Lower leg skin (tissue), 4 donors: ENCODE measurements at places on chromosomes 5 and 9.

GRCh38 chr9:83570359-83570758 is 32.2 kb upstream of the FRMD3 start:
- no peak for DNase-seq

GRCh38 chr9:20606652-20607051 is 15.6 kb downstream of the MLLT3 start:
- no peak for DNase-seq

GRCh38 chr5:72525816-72526215 is 18.6 kb upstream of the ZNF366 start:
- no peak for DNase-seq

DNA sequence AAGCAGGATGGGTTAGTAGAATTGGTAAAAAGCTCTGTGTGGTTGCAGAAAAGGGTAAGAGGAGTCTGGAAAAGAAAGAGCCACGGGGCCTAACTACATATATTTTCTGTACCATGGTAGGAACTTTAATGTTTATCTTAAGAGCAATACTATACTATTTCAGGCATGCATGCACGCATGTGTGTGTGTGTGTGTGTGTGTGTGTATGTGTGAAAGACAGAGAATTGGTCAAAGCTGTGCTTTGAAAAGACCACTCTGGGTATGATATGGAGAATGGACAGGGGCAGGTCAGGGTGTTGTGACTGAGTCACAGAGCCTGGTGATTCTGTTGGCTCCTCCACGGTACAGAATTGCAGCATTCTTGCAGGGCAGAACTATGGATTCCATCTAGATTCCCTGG is 339.3 kb downstream of the SLIT3 start:
- no peak for DNase-seq

GRCh38 chr9:21002040-21002439 is 29.4 kb downstream of the HACD4 start:
- no peak for DNase-seq

DNA sequence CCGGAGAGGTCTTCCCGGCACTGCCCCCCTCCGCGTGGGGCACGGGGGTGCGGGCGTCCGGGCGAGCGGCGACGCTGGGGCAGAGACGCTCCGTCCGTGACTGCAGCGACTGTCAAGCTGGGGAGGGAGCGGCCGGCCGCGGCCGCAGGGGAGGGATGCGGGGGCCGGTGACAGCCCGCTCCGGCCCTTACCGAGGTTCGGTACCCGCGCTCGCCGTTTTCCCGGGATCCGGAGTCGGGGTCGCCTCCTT is 400 bp downstream of the KDM4C start:
- DNase-seq: no peak

GRCh38 chr9:114450181-114450580 is 55.1 kb downstream of the WHRN start:
- DNase-seq: no peak

DNA sequence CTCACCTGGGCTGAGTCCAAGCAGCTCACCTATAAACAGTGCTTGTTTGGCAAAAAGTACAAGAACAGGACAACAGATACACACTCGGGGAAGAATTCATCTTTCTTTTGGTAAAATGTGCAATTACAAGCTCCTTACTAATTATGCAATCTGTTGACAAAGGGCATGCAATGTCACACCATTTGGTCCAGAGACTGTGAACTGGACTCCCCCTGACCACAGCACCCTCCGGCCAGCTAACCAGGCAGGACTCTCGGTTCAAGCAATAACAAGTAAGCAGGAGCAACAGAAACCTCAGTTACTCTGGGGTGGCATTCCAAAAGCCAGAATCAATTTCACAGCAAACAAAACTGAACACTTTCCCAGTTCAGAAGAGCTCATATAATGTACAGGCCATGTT is 113.8 kb downstream of the GNAQ start:
- no peak for DNase-seq

DNA sequence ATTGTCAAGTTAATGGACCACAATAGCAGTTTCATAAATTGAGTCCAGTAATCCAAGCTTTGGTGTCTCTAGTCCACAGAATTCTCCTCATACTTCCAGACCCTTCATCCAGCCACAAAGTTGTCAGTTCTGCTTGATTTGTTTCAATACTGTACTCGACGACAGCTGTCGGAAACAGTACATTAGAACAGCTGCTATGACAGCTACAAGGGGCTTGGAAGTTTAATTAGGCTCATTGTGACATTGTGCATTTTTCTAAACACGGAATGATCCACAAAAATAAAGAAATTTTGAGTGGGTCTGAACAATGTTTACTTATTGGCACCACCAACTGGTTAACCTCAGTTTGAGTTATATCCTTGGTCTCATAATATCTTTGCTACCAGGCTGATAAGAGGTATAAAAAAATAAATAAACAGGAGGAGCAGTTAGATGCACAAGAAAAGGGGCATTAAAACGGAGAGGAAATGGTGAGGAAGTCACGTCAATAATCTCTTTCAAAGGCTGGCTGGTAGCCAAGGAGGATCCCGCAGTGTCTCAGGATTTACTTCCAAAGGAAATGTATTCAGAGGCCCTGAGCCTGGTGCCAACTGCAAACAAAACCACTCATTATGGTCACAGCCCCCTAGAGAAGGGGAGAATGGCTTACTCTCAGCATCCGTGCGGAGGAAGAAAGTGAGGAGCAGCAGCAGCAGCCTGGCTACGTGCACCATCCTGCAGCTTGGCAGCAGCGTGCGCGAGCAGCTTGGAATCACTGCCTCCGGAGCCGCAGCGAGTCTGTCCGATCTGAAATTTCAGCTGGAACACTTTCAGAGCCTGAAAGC is 933.8 kb upstream of the DMAC1 start:
- DNase-seq: no peak

- DNase-seq: no peak
Observed at GRCh38 chr5:68194386-68194785, 21.2 kb upstream of the PIK3R1 start.

DNA sequence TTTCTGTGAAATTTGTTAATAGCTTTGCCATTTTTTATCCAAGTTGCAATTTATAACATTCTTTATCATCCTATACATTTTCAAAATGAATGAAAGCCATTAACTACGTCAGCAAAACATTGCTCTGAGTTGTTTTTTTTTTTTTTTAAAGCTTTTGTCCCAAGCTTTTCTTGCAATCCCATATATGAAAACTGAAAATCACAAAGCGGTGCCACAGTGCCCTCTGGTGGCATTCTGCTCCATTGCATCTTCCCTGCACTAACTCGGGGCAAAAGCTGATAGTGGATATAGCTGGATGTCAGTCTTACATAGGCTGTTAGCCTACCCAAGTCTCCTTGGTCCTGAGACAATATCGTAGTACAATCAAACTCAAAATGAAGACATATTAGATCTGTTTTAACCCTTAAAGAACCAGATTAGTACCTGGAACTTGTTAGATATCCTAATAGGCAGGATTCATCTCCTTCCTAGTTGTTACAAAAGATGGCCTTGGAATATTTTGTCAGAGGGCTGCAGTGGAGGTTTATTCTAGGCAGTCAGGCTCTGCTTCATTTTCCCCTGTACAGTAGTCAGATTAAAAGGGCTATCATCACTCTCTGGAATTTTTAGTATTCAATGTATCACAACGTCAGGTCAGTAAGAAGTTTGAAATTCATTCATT is 669.9 kb downstream of the PTPRD start:
- peak; percentile 20 for DNase-seq

- no peak for DNase-seq
Observed at GRCh38 chr5:24530906-24531305, 113.9 kb downstream of the CDH10 start.

DNA sequence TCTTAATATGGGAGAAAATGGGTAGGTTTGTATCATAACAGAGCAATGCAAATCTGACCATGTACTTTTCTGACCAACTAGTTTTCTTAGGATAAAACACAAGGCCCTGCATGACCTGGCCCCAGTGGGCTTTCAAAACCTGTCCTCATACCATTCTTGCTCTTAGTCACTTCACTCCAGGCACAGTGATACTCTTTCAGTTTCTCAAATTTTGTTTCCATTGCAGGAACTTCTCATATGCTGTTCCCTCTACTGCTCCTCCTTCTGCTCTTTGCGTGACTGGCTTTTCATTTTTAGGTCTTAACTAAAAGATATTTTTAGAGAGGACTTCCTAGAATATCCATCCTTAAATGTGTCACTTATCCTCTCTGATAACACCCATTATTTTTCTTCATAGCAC is 112.4 kb downstream of the INIP start:
- DNase-seq: no peak

- DNase-seq: no peak
Observed at GRCh38 chr9:93668261-93668871, 92.0 kb downstream of the PHF2 start.

DNA sequence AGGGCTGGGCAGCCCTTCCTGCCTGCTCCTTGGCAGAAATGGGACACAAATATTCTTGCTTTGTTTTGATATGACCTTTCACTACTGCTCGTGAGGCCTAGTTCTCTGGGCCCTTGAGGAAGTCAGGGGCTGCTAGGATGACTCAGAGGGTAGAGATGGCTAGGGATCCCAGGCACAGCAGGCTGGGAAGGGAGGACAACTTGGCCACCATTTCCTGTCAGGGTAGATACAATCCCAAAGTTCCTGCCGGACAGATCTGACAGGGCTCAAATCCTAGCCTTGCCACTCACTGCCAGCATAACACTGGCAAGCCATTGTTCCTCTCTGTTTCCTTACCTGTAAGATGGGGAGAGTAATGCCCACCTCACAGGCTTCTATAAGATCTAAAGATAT is 31.7 kb upstream of the MEIKIN start:
- no peak for DNase-seq

DNA sequence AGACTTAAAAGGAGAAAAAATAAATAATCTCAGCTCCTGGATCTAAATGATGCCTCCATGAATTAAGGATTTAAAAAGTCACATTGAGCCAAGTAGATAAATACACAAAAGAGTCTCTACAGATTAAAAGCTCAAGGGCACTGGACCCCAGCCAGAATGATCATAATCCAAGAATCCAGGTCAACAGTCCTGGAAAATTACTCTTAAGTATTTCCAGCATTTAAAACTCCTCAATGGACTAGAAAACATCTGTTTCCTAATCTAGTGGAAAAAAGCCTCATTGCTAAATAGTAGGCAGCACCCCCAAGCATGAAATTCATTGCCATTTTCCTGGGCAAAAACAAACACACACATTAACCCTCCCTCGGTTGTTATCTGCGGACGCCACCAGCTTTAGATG is 96.8 kb downstream of the FRMD3 start:
- no peak for DNase-seq

GRCh38 chr5:1477341-1477740 is 32.1 kb upstream of the SLC6A3 start:
- DNase-seq: peak; percentile 91

DNA sequence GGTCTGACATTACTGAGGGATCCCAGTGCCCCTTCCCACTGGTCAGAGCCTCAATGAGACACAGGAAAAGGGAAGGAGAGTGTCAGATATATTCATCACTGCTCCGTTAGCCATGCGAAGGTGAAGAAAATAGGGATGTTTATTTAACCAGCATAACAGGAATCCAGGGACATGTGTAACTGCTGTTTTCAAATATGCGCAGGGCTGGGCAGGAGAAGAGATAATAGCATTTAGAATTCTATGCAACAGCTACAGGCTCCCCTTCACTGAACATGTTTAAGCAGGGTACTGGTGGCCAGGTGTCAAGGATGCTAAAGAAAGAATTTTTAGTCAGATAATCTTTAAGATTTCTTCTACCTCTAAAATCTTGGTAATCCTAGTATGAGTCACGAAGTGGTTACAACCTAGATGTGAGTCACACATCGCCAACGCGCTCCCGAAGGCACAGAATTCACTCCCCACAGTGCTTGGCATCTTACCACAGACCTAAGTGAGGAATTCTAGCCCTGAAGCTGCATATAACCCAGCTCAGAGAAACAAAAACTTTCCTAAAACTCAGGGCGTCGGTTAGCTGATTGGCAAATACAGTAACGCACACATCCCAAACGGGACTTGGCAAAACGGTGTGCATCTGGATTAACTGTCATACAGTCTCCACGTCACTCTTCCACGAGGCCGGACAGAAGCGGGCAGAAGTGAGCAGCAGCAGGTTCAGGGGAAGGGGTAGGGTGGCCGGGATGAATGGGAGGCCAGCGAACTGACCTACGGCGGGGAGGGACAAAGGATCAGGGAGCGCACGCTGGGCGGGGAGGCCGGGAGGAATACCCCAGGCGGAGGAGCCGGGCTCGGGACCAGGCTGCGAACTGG is 1.1 kb downstream of the CTNNAL1 start:
- DNase-seq: peak; percentile 76
